ENCODE measurements at places on chromosomes 16 and 17. TPM values are rescaled to one million over a fixed set of nuclear protein-coding genes. Genes with fewer than 3 reads are reported as not detected.

The TCAP gene
- 0.22 TPM for polyA plus RNA-seq

The MYH1 gene
- not detected for polyA plus RNA-seq

The NUBP2 gene
- polyA plus RNA-seq = 56.3 TPM

The ERBB2 gene
- 4.7 TPM for polyA plus RNA-seq

The WFDC1 gene
- polyA plus RNA-seq = 1.0 TPM

The MRPL28 gene
- polyA plus RNA-seq = 63.4 TPM

The CHST4 gene
- polyA plus RNA-seq = 3.8 TPM

The SLC16A13 gene
- 33.3 TPM for polyA plus RNA-seq

The PMP22 gene
- 9.1 TPM for polyA plus RNA-seq

The PIPOX gene
- polyA plus RNA-seq = 126 TPM

The FOXN1 gene
- polyA plus RNA-seq = not detected

The CCL14 gene
- 124 TPM for polyA plus RNA-seq
